CD4-positive, alpha-beta T cell (primary cell): ENCODE measurements at places on chromosomes 2 and 18.

DNA sequence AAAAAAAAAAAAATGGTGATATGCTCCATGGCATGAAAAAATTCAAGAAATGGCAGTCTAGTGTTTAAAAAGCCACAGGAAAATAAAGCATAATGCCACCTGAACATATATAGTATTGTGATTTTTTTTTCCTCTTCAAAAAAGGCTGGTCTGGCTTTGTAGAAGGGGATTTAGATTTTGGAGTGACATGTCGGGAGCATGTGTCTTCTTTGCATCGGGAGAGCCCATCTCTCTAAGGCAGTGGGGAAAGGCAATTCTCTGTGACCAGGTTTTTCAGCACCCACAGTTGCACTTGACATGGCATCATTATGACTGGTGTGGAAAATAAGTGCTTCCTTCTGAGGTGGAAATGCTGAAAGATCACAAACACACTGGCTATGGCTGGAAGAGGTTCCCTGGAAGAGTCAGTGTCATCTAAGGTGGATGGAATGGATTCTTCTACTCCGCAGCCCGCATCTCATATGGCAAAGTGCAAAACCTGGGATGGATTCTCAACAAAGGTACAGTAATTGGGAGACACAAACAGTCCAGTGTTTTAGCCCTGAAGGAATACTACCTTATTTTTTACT, 172.5 kb downstream of the AGAP1 start:
- DNase-seq, result peak; percentile 56

- no peak for DNase-seq
Measured at GRCh38 chr2:202726070-202726469, 91.3 kb downstream of the FAM117B start.

- DNase-seq, result no peak
Measured at GRCh38 chr18:78587096-78587495, 392.5 kb upstream of the SALL3 start.

DNA sequence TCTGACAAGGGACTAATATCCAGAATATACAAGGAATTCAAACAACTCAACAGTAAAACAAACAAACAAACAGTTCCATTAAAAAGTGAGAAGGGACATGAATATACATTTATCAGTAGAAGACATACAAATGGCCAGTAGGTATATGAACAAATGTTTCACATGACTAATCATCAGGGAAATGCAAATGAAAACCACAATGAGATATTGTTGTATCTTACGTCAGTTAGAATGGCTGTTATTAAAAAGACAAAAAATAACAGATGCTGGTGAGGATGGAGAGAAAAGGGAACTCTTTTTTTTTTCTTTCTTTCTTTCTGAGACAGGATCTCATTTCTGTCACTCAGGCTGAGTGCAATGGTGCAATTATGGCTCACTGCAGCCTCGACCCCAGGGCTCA, 175.5 kb downstream of the CAMKMT start:
- DNase-seq, result no peak

DNA sequence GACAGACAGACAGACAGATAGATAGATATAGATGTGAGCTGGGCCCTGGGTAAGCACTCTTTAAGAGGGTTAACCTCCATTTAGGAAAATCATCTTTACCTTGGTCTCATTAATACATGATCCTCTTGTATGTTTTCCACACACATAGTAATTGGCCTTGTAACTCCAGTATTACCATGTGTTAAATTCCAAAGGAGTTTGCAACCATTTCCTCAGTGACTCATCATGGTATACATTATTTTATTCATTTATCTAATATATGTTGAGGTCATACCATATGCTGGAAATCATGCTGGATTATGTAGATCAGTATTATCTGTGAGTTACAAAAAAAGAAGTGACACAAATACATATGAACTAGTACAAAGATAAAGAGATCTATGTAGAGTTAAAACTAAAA, 504.3 kb downstream of the DCC start:
- DNase-seq, result no peak

- no peak for DNase-seq
Measured at GRCh38 chr18:22998344-22998743, 65.2 kb downstream of the RBBP8 start.

GRCh38 chr18:6004119-6004518, 108.8 kb upstream of the TMEM200C start:
- no peak for DNase-seq

DNA sequence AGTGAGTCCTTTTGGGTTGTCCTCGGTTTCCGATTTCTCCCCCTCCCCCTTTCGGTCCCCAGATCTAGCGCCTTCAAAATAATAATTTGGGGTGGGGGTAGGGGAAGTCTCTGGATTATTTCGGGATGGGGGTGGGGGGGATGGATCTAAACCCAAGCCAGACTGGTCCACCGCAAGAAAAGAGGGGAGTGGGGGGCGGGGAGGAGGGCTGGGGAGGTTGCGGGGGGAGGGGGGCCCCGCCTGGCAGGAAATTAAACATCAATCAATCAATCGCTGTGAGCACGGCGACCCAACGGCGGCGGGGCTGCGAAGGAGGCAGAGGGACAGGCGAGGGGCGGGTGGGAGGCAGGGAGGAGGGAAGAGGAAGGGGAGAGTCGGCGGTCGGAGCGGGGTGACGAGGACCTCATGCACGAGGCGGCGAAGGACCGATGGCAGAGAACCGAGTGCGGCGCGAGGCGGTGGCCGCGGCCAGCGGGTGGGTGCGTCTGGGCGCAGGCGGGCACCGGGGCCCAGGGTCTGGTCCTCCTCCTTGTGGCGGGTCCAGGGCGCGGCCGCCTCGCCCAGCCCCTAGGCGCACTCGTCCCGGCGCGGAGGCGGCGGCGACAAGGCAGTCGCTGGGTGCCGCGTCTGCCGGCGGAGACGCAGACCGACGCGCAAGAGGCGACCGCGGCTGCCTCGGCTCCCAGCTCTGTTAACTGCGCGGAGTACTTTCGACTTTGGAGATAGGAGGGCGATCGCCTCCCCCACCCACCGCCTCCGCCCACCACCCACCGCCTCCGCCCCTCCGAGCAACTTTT, 468 bp upstream of the SATB2 start:
- no peak for DNase-seq

- no peak for DNase-seq
Measured at GRCh38 chr2:156537141-156537540, 101.0 kb downstream of the GPD2 start.

DNA sequence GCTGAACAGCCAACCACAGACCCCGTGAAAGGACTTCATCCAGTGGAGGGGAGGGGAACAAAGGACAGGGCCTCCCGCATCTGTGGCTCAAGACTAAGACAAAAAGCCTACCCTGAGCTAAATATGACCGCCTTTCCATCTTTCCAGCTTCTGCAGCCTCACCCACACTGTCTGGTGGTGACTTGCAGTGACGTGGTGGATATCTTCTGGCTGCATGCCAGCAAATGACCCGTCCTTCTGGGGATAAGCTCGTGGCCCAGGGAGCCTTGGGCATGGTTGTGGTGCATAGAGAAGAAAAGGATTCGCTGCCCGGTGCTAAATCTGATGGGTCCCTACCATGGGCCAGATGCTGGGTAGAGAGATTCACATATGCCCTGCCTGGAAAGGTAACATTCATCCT, 8.7 kb upstream of the NGEF start:
- no peak for DNase-seq

- DNase-seq, result no peak
Measured at GRCh38 chr2:42410742-42411514, 49.9 kb upstream of the COX7A2L start.

GRCh38 chr2:241689306-241689705, 2.7 kb upstream of the DTYMK start:
- no peak for DNase-seq

GRCh38 chr2:74293191-74293991, 49.8 kb downstream of the SLC4A5 start:
- no peak for DNase-seq

GRCh38 chr2:178391701-178392100, 59.3 kb downstream of the PRKRA start:
- DNase-seq, result no peak

- no peak for DNase-seq
Measured at GRCh38 chr18:484749-485464, 15.6 kb downstream of the COLEC12 start.

DNA sequence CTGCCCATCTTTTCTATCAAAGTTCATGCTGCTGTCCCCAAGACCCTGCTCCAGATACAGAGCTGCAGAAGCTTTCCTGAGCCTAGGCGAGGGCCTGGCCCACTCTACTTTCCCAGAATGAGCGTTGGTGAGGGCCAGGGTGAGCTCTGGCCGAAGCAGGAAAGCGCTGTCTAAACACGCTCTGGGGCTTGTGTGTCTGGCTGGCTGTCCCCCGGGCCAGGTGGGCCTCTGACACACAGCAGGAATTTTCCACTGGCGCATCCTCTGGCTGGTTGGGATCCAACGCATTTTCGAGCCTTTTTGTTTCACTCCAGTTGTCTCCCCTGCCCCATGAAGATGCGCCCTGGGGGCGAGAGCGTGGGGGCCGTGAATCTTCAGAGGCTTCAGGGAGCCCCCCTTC, 17.8 kb upstream of the KCNK3 start:
- no peak for DNase-seq

GRCh38 chr2:43075054-43075593, 151.3 kb downstream of the ZFP36L2 start:
- no peak for DNase-seq

DNA sequence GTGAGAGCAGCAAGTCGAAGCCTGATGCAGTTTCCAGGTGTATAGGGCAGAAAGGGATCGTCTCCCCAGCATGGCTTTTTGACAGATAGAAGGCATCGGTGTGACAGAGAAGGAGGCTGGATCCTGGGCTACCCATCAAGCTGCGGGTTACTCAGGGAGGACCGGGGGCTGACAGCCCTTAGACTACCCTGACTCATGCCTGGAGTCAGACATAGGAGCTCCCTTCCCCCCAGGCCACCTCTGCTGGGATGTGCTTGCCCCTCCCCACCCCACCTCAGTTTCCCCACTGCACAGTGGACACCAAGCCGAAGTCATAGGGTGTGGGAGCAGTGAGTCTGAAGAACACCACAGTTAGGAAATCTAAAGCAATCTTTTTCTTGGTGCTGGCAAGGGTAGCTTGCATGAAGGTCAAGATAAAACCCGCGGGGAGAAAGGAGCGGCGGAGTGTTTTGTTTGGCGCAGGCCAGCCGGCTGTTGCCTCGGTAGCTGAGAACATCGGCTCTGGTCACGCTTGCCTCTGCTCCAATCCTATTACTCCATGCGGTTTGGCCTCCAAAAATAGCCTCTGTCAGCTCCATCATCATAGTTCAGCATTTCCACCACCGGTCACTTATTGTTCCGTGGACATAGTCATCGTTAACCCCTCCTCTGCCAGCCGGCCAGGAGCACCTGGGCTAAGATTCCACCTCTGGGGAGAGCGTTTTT, 169.2 kb upstream of the GLI2 start:
- no peak for DNase-seq

DNA sequence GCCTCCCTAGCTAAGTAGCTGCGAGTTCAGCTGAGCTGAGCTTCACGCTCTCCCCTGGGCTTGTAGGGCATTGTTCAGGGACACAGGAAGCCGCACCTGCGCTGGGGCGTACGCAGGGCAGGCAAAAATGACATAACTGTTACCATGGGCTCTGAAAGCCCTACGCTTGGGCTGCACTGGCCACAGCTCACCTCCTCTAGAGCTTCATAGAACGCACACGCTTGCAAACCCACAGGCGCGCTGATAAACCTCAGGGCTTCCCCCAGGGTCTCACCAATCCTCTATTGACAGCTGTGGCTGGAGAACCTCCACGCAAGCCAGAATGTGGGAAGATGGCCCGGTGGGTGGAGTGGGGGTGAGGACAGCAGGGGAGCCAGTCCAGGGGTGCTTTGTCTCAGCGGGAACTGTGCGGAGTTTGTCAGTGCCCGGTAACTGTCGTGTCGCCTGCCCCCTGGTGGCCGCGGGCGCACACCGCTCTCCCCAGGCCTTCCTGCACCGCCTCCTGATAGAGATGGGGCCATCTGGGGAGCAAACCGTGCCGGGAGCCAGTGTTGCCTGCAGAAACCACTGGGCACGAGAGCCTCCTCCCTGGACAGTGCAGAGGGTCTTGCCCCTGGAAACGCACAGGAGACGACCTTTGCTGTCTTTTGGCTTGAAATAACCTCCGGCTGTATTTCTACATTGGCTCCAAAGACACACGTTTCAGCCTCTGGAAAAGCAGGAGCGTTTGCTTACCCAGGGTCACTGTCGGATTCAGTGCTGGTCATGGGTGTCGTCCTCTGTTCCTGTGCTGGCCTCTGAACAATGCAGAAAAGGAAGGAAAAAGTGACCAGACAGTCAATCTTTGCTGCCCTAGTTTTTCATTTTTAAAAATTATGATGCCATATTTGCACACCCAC, 17.0 kb upstream of the CIDEA start:
- DNase-seq, result peak; percentile 53

DNA sequence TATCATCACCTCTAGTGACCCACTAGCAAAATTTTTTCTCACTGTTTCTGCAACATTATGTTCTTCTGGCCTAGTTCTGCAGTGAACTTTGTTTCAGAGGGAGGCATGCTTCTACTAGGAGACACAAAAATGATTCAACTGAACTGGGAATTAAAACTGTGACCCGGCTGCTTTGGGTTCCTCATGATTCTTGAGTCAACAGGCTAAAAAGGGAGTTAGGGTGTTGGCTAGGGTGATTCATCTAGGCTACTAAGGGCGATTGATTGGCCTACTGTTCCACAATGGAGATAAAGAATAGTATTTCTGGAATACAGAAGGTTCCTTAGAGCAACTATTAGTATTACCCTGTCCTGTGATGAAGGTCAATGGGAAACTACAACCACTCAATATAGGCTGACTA, 179.5 kb downstream of the PPP1R1C start:
- DNase-seq, result no peak

GRCh38 chr2:180227461-180227860, 220.4 kb upstream of the CWC22 start:
- DNase-seq, result no peak

- no peak for DNase-seq
Measured at GRCh38 chr2:110837446-110838409, 105.4 kb downstream of the ACOXL start.

GRCh38 chr2:232571026-232571474, 20.6 kb downstream of the EIF4E2 start:
- DNase-seq, result no peak

GRCh38 chr2:224850081-224850480, 133.9 kb upstream of the CCDC195 start:
- DNase-seq, result no peak

DNA sequence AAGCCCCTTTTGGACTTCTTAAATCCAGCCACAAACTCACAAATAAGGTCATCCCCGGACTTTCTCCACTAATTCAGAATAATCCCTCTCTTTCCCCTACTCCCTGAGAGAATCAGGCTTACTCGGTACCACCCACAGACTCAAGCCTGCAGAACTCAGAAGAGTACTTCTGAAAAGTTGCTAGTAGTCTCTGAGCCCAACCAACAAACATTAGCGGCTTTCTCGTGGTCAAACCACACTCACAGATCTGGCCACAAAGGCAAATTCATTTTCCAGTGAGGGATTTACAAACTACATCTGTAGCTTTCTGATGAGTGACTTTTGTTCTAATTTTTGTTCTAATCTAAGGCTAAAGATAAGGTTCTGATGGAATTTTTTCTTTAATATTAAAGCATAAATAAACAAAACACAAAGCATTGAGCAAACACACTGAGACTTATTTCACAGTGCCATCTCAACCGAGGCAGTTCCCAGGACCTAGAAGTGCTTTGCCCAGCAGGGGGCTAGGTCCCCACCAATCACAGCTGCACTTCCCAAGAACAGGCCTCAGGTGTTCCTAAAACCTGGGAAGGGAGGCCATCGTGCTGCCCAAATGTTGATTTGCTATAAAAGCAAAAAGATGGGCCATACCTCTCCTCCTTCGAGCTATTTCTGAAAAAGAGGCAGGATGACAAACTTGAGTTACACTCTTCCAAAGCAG, 110.7 kb downstream of the COLEC12 start:
- no peak for DNase-seq

GRCh38 chr2:235569837-235570236, 76.0 kb downstream of the AGAP1 start:
- DNase-seq, result no peak

GRCh38 chr18:25350489-25351251, 1.3 kb downstream of the ZNF521 start:
- peak; percentile 6 for DNase-seq
